ENCODE measurements at places on chromosomes 3 and 15.

DNA sequence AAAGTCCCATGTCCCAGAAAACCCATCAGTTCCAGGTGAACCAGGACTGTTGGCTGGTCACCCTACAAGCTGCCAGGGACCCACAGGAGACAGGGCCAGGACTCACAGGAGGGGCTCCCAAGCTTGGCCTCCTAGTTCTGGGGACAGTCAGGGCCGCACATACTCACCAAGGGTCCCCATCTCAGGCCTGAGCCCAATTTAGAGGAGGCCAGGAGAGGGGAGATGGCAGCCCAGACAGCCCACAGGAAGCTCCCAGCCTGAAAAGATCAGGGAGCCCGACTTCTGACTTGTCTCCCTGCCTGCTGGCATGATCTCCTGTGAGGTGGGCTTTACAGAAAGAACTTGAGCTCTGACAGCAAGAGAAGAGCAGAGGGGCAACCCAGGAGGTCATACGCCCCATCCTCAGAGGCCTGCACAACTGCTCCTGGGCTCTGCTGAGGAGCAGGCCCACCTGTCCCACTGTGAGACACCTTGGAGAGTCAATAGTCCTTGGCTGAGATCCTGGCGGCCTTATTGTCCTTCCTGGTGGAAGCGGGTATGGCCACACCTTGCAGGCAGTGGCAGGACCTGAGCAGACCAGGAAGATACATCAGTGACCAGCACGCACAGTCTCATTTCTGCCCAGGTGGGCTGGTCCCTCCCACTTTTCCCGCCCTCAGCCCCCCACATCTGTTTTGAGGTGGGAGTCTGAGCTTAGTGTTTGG lies 2.5 kb upstream of the ISLR start:
- no peak for DNase-seq

- DNase-seq: no peak
Observed at GRCh38 chr3:149145356-149145755, 15.9 kb downstream of the HPS3 start.

GRCh38 chr3:114929971-114930732 lies 216.9 kb downstream of the ZBTB20 start:
- no peak for DNase-seq

DNA sequence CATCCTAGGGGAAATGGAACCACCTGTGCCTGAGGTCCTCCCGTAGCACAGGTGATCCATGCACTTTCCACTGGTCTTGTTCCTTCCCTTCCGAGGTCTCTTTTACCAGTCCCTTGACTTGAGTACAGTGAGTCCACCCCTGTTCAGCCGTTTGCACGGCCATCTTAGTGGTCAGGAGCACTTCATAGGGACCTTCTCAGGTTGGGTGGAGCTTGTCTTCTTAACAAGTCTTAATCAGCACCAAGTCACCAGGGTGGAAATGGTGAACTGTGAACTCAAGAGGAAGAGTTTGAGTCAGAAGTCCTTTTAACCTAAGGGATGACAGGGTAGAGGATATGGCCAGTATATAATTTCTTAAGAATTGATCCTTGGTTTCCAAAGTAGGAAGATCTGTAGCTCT lies 21.4 kb downstream of the ARL8B start:
- no peak for DNase-seq

GRCh38 chr3:101779047-101779821 lies at the start of gene NXPE3:
TSS of gene NXPE3 (plus strand) at chr3:101779211. CDS start at chr3:101785597, 6,386 bp downstream.
- DNase-seq: peak; percentile 92

- no peak for DNase-seq
Observed at GRCh38 chr15:100115066-100115710, 226.6 kb downstream of the ADAMTS17 start.

DNA sequence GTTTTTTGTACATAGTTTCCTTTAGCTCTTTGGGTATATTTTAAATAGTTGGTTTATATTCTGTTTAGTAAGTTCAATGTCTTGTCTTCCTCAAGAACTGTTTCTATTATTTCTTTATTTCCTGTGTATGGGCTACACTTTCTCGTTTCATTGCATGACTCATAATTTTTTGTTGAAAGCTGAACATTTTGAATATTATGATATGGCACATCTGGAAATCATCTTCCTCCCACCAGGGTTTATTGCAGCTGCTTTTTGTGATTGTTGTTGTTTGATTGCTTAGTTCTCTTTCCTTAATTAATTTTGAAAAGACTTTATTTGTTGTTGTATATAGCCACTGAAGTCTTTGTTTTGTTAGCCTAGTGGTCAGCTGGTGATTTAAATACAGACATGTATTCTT lies 43.8 kb downstream of the LSM3 start:
- DNase-seq: no peak

GRCh38 chr15:70442616-70443321 lies 320.6 kb downstream of the UACA start:
- DNase-seq: no peak

DNA sequence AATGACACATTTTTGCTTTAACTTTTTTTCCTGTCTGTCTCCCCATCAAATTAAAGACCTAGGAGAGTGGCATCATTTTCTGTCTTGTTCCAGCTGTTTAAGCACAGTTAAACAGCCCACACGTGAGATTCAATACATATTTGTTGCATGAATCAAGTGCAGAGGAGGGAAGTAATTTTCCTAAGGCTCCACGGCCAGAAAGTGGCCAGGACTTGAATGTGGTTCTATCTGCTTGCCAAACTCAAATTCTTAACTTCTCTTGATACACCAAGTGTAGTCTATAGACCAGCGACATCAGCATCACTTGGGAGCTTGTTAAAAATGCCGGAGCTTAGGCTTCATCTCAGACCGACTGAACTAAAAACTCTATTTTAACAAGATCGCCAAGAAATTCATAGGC lies 724.8 kb upstream of the CFAP20DC start:
- DNase-seq: no peak

- no peak for DNase-seq
Observed at GRCh38 chr3:119580067-119580760, 922 bp downstream of the ADPRH start.

- DNase-seq: no peak
Observed at GRCh38 chr3:49421890-49422378, 339 bp downstream of the AMT start.

- DNase-seq: no peak
Observed at GRCh38 chr3:151992326-151993041, 119.0 kb downstream of the SUCNR1 start.

DNA sequence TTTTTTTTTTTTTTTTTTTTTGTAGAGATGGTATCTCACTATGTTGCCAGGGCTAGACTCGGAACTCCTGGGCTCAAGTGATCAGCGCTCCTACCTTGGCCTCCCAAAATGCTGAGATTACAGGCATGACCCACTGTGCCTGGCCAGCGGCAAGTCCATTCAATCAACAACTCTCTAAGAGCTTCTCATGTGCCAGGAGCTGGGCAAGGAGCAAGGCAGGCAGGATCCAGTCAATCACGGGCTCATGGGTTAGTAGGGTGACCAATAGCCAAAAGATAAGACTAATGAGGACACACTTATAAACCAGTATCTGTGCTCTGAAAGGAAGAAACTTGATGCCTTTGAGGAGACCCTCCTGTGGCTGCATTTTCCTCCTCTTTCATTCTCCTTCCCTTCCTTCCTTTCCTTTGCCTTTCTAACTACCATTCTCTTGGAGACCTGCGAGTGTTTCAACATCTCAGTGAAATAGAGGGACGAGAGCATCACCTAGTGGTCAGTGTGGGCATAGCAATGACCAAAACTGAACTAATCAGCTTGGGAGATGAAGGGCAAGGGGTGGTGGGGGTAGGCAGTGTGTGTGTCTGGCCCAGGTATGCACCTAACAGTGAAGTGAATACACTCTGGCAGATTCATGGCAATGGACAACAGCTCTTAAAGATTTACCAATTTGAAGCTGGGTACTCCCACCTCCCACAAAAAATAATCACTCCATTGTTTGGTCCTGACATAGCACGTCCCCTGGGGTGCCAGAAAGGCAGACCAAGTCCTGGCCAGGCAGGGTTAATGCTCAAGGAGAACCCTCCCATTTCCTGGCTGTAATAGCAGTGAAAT lies 6.3 kb downstream of the RPP25 start:
- DNase-seq: peak; percentile 60

DNA sequence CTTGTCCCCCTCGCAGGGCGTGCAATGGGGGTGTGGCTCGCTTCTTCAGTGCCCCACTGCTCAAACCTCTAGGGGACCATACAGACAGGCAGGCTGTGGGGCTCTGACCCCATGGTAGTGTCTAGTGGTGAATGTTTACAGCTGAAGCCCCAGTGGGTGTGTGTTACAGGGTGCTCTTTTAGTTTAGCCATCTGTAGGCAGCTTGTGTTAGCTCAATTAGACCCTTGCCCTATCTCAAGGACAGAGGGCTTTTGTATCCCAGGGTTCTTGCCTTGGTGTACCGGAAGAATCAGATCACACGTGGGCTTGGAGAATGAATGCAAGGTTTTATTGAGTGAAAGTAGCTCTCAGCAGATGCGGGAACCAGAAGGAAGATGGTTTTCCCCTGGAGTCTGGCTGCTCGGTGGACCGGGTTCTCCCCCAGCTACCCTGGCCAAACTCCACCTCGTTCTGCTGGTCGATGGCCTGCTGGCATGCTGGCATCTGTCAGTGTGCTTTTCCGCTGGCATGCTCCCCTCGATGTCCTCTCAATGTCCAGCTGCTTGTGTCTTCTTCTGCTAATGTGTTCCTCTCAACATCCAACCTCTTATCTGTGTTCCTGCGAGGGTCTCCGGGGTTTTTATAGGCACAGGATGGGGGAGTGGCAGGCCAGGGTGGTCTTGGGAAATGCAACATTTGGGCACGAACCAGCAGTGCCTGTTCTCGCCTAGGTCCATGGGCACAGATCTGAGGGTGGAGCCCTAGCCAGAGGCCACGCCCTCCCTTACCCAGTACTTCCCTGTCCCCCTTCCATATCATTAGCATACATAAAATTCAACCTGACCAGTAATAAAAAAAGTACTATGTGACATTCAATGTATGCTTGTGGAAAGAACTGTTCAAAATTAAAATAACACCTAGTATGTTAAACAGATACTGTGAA lies 6.6 kb downstream of the SPCS1 start:
- DNase-seq: no peak

DNA sequence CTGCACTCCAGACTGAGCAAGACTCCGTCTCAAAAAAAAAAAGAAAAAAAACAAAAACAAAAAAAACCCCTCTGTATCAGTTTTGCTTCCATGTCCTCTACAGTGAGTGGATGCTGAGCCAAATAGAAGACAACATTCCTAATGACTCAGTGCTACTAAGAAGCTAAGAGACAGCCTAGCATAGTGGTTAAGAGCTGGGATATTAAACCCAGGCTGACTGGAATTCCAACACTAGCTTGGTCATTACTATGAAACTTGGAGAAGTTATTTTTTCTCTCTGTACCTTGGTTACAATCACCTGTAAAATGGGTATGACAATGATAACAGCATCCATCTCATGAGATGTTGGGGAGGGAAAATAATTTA lies 60.9 kb upstream of the PYGO1 start:
- DNase-seq: no peak

- DNase-seq: no peak
Observed at GRCh38 chr3:157531771-157532170, 28.6 kb upstream of the VEPH1 start.

- no peak for DNase-seq
Observed at GRCh38 chr3:50327129-50327528, 894 bp downstream of the TUSC2 start.

- DNase-seq: peak; percentile 8
Observed at GRCh38 chr15:23642413-23643044, 5.1 kb downstream of the MAGEL2 start.

DNA sequence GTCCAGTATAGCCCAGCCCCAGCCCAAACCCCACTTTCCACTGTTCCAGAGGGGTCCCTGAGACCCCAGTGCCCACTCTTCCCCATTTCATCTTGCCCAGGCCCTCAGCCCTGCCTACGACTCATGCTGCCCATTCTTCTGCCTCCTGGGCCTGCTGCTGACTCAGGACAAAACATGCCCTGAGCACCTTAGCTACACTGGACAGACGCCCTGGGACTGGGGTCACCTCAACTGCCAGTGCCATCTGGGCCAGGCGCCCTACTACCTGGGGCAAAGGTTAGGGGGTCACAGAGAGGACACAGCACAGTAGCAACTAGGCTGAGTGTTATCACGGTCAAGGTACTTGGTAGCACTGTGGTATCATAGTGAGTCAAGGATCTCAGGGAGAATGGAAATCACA lies 2.6 kb upstream of the LAMB2 start:
- DNase-seq: no peak

- DNase-seq: no peak
Observed at GRCh38 chr3:123423031-123423430, 25.9 kb downstream of the ADCY5 start.

- no peak for DNase-seq
Observed at GRCh38 chr15:47742334-47742733, 25.0 kb downstream of the SEMA6D start.

GRCh38 chr3:58375254-58375653 lies 42.6 kb downstream of the PXK start:
- no peak for DNase-seq

DNA sequence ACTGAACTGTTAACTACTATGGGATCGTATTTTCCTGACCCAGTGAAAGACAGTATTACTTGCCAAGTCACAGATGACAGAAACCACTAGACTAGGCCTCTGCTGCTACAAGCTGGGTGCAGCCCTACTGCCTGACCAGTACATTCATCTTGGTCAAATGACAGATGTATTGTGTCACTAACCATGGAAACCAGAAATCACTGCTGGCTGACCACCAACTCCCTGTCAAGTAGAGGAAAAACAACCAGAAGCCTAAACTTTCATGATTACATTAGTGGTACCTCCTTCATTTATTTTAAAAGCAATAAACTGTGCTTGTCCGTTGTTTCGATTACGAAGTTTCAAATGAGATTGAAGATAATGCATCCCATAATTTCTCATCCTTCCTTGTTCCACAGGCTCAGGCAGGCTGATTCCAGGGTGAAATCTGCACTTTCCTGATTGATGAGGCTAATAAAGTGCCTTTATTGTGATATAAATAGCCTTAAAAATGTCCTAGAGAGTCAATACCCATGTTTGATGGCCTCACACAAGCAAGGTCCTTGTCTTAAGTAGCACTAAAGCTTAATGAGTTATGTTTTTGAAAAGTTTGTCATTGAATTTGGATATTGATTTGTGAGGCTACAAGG lies 309.7 kb downstream of the LSAMP start:
- DNase-seq: no peak

DNA sequence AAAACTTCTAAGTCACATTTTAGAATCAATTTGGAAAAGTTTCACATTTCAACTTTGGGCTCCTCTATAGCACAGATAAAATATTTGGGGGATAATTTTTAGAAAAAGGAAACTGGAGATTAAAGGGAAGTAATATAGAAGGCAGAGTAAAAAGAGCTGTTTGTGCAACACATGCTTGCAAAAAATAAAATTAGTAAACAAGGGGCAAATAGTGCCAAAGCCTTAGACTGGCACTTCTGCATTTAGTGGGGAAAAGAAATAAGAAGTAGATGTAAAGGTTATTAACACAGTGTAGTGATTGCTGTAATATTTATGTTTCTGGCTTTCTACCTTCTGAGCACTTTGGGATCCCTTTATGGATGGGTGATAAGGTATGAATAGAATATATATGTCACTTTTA lies 246.6 kb downstream of the CBLB start:
- DNase-seq: no peak

All from stimulated activated CD4-positive, alpha-beta T cell treated with anti-CD3 and anti-CD28 coated beads, Interleukin-1b, Interleukin-23, amount 100 ng/mL, for 1 hour (primary cell).